ENCODE measurements at places on chromosomes 11 and 22.
A peak's percentile ranks its signal among the peaks of the same experiment; 100 is the strongest.

DNA sequence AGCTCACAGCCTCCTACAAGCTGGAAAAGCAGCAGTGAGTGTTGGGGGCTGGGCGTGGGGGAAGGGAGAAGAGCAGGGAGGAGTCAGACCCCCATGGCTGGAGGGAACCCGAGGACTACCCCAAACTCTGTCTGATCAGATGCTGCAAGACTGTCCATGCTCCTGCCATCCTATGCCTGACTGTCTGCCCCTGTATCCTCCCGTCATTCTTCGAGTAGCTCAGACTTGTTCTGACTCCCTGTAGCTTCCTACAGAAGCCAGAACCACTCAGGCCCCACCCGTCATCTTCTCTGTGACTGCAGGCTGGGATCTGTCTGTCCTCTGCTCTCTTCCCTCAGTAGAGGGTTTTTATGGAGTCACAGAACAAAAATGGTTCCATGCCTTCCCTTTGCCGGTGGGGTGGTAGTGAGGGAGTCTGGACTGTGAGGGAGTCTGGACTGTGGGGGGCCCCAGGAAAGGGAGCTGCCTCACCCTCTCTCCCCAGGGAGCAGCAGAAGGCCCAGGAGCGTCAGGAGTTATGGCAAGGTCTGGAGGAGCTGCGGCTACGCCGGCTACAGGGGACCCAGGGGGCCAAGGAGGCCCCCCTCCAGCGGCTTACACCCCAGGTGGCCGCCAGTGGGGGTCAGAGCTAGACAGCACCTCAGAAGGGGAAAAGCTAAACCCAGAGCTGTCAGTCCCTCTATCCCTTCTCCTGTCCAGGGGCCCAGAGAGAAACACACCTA is 2.3 kb downstream of the GPHA2 start:
- DNase-seq = no peak

DNA sequence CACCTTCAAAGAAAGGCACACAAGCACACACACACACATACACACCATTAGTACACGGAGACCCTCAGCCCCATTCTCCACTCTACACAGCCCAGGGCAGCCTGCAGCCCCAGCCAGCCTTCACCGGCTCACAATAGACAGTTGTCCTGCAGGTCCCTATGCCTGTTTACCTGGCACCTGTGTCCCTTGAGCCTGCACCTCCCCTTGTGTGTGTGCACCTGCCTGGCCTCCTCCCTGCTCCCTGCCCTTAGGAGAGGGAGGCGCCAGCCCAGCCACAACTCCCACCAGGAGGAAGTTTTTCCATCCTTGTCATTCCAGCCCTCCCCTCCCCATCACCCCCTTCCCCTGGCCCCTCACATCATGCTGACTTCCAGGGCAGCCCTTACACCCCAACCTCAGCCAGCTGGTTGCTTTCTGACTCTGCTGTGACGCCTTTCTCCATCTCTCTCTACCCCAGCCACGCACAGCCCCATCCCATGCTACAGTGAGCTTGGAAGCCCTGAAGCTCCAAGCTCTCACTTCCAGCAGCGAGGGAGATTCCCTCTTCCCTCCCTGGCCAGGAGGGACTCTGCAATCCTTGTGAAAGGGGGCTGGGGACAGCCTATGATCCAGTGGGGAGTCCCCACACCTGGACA is 4.4 kb downstream of the AHNAK start:
- DNase-seq = no peak

GRCh38 chr11:39725081-39725480 is 1734.4 kb downstream of the LRRC4C start:
- DNase-seq = no peak

GRCh38 chr22:21650280-21650679 is 8.2 kb downstream of the SDF2L1 start:
- no peak for DNase-seq

- DNase-seq = no peak
Measured at GRCh38 chr11:68987211-68987610, 6.4 kb upstream of the MRGPRD start.

GRCh38 chr11:16000065-16000464 is 356.3 kb downstream of the SOX6 start:
- no peak for DNase-seq

GRCh38 chr22:27868732-27869282 is 50.2 kb downstream of the PITPNB start:
- no peak for DNase-seq

DNA sequence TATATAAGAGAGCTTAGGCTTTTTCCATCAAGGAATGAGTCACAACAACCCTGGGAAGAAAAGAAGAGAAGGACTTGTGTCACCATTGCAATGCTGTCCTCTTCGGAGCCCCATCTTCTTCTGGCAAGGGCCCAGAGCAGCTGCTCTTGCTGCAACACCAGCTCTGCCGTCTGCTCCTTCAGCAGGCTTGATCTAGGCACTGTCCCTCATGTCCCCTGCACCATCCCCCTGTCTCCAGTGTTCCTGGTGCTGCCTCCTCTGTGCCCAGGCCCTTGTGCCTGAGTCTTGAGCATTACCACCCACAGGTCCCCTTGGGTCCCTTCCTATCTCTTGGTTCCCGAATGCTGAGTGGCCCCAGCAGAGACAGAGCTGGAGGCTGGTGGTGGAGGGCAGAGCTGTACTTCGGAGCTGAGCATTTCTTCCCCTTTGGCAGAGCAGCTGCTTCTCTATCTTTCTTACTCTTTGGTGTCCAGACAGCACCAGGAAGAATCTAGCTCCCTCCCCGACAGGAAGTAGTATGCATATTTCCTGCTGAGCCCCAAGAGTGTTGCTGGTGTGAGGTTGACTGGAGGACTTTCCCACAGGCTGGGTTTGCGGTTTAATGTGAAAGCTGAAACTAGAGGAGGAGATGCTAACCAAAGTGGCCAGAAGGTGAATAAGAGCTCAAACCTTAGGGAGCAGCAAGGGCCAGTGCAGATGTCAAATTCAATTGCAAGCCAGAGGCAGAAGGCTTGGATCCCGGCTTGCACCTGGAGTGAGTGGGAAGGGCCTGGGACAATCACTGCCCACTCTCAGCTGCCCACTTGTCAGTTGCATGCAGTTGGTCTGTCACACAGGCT is 27.8 kb downstream of the WEE1 start:
- peak; percentile 67 for DNase-seq

GRCh38 chr11:61833471-61833870 is 5.4 kb downstream of the FADS2 start:
- peak; percentile 17 for DNase-seq

- DNase-seq = no peak
Measured at GRCh38 chr11:132464939-132465338, 1067.4 kb downstream of the OPCML start.

DNA sequence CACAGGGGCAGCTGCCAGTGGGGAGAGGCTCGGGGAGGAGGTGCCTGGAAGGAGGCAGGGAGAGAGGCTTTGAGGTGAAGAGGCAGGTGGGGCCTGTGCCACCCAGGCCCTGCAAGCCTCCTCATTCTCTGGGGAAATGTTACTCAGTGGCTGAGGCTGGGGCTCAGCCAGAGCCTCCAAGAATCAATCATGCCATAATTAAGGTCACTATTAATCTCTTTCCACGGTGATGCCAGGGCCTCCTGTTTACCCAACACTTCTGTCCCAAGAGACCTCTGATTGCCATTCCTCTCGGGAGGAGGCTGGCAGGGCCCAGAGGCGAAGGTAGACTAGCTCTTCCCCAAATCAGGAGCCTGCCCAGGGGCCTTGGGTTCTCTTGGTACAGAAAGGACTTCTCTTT is 38.4 kb downstream of the GDPD5 start:
- no peak for DNase-seq

- DNase-seq = no peak
Measured at GRCh38 chr11:95972060-95972459, 48.2 kb upstream of the MTMR2 start.

GRCh38 chr22:42701694-42702093 is 19.0 kb downstream of the A4GALT start:
- no peak for DNase-seq

- DNase-seq = no peak
Measured at GRCh38 chr11:132865623-132866022, 666.7 kb downstream of the OPCML start.

- no peak for DNase-seq
Measured at GRCh38 chr11:126917531-126918204, 82.9 kb downstream of the KIRREL3 start.

- DNase-seq = no peak
Measured at GRCh38 chr11:34640924-34641275, 20.0 kb downstream of the EHF start.

DNA sequence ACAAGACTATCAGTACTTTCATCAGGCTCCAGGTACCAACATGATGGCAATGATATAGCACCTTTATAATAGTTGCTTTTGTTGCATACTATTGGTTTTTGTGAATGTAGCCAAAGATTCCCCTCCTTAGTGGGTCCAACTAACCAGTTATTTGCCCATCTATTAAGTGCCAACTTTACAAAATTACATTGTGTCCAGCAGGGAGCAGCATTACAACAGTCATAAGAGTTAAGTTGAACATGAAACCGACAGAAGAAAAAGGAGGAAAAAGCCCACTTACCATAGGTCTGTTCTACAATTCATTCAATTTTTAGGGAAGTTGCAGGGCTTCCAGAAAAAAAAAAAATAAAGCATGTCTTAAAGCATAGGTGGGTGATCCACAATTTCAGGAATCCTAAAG is 21.6 kb downstream of the IMMP1L start:
- peak; percentile 28 for DNase-seq

DNA sequence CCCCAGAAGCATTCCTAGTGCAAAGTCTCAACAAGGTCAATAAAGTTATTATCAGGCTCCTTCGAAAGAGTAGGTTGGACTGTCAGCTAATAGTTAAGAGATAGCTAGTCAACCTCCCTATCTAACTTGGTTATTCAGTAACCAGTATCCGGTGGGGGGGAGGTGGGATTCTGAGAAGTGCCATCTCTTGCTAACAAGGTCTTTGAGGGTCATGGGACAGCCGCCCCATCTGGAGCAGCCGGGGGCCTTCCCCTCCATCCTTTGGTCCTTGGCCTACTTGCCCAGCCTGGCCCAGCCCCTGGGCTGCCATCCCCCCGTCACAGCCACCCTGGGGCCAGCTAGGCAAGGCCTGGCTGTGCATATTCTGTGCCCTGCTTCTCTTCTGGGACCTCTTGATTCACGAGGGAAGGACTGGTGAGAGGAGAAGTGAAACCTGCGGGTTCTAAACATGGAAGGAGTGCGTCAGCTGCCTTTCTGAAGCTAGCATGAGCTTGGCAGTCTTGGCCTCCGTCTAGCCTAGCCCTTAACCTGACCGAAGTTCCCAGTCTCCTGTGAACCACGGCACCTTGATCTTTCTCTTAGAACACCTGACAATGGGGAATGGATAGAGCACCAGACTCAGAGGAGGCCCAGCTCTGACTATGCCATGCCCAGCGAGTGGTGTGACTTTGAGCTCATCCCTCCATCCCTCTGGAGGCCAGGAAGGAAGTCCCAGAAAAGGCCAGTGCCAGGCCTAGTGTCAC is 9.3 kb downstream of the SLC37A2 start:
- no peak for DNase-seq

GRCh38 chr11:15943418-15944197 is 412.7 kb downstream of the SOX6 start:
- DNase-seq = no peak

DNA sequence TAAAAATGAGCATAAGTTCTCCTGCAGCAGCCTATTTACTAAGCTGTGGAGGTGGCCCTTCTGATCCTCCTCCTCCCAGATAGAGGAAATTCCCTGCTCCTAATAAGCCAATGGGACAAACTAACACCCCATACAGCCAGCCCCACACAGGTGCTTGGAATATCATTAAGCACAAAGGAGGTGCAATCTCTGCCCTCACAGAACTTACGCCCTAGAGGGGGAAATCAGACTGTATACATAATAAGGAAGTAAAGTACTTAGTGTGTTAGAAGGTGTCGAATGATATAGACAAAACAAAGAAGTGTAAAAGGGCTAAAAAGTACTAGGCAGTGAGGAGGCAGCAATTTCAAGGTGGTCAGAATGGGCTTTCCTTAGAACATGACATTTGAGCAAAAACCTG is 5.8 kb downstream of the MS4A12 start:
- no peak for DNase-seq

DNA sequence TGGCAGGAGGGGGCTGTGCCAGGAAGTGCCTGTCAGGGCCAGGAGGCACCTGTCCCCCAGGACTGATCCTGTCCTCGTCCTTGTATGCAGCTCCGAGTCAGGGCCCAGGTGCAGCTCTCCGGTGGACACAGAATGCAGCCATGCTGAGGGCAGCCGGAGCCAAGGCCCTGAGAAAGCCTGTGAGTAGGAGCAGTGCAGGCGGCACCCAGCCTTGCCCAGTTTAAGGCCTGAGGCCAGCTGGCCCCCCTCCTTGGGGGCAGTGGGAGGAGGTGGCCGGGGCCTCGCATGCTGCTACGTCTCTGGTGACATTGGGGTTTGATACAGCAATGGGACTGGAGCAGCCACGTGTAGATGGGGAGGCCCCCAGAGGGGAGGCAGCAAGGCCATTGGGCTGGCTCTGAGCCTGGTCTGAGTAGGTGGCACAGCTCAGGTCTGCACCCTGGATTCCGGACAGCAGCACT is 34.9 kb downstream of the SBF1 start:
- no peak for DNase-seq

DNA sequence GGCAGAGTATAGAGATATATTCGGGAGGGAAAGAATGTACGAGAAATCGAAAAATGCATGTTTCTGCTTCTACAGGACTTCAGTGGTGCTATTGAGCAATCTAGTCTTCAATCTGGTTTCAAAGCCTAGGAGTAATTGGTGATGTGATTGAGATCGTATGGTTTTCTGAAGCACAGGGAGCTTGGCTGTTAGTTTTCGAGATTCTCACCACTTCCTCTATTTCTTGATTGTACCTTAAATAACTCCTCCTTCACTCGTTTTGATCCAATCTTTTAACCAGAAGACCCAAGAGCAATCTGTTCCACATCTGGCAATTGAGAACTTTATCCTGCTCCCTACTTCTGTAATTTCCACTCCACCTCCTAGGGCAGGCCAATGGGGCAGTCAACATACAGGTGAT is 518 bp downstream of the CCDC179 start:
- no peak for DNase-seq

GRCh38 chr11:10097615-10098014 is 196.4 kb downstream of the SBF2 start:
- no peak for DNase-seq

GRCh38 chr11:104464691-104465090 is 300.7 kb upstream of the PDGFD start:
- no peak for DNase-seq

GRCh38 chr22:29070490-29070889 is 2.3 kb upstream of the KREMEN1 start:
- DNase-seq = no peak

- DNase-seq = no peak
Measured at GRCh38 chr11:104198576-104198975, 34.6 kb upstream of the PDGFD start.

DNA sequence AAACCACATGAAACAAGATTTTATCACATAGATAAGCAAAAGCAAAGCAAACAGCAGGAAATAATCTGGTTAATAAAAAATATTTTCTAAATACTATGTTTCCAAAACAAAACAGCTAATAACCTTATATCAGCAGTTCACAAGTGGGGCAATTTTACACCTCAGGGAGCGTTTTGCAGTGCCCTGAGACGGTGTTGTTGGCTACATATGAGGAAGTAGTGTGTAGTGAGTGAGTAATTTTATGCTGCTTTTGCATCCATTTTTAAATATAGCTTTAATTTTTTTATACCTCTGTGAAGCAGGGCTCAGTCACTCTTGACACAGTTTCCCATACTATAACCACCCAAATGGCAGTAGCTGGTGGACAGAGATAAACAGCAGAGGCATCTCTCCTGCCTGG is 438.5 kb upstream of the B3GAT1 start:
- no peak for DNase-seq
